ENCODE measurements at places on chromosomes 4 and X. TPM values are rescaled to one million over a fixed set of nuclear protein-coding genes. Genes with fewer than 3 reads are reported as not detected.
A peak's percentile ranks its signal among the peaks of the same experiment; 100 is the strongest.

- peak overlapping the region; percentile 75 for H3K4me3 ChIP-seq
- DNase-seq = no peak
- H3K36me3 ChIP-seq = peaks cover 18% of the 10 kb centered on the region
- H3K27ac ChIP-seq = peak overlapping the region; percentile 93
- peaks cover 91% of the 10 kb centered on the region for H3K4me1 ChIP-seq
These were observed 11.7 kb downstream of the MSN start for GRCh38 chrX:65679071-65679540.

- H3K4me1 ChIP-seq = no peaks in the 10 kb centered on the region
- no peak for DNase-seq
- H3K36me3 ChIP-seq = no peaks in the 10 kb centered on the region
- no peak overlapping the region for H3K4me3 ChIP-seq
- H3K27ac ChIP-seq = no peak overlapping the region
- H3K27me3 ChIP-seq = no peaks in the 10 kb centered on the region
These were observed 120.5 kb upstream of the FAT1 start for GRCh38 chr4:186844059-186844681.

- H3K27ac ChIP-seq = no peak overlapping the region
- H3K27me3 ChIP-seq = peaks cover 9% of the 10 kb centered on the region
- H3K36me3 ChIP-seq = no peaks in the 10 kb centered on the region
- DNase-seq = no peak
- H3K4me3 ChIP-seq = no peak overlapping the region
These were observed 142.2 kb downstream of the AMMECR1 start for GRCh38 chrX:110175696-110176095.

DNA sequence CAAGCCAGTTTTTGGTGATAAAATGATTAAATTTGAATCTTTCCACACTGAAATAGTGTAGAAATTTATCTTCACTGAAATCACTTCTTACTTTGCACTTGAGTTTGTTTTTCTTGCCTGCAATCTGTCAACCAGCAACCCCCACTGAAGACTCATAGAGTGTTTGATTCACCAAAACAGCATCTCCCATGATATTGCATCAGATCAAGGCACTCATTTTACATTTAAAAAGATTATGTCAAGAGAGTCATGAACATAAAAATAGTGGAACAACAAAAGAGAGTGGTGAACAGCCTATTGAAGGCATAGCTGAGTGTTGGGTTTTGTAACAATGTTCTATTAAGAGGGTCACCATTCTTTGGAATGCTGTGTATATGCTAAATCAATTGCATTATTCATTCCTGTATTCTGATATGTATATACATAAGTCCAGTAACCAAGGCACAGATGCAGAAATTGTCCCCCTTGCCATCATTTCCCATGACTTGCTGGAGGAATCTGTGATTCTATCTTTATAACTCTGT lies 1934.9 kb downstream of the ARAP2 start:
- H3K27ac ChIP-seq = no peak overlapping the region
- DNase-seq = no peak
- H3K27me3 ChIP-seq = no peaks in the 10 kb centered on the region
- H3K36me3 ChIP-seq = no peaks in the 10 kb centered on the region
- no peak overlapping the region for H3K4me3 ChIP-seq

The LPAR4 gene
- not detected for total RNA-seq

Data from activated T-cell treated with anti-CD3 and anti-CD28 coated beads, Interleukin-2, amount 50 U/mL, for 72 hours (primary cell).